ENCODE measurements at places on chromosomes 2 and 18.
A peak's percentile ranks its signal among the peaks of the same experiment; 100 is the strongest.

DNA sequence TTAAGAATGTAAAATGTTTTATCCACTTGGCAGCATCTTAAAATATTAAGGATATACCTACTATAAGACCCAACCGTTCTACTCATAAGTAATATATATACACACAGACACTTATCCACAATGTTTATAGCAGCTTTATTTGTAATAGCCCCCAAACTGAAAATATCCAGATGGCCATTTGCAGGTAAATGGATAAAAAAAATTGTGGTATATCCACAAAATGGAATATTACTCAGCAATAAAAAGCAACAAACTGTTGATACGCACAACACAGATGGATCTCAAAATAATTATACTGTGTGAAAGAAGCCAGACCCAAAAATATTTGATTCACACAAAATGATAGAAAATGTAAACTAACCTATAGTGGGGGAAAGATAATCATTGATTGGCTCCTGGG is 122.0 kb downstream of the ARHGAP28 start:
- no peak for DNase-seq

- no peak for DNase-seq
These were observed 139.8 kb downstream of the RBMS1 start for GRCh38 chr2:160353813-160354212.

DNA sequence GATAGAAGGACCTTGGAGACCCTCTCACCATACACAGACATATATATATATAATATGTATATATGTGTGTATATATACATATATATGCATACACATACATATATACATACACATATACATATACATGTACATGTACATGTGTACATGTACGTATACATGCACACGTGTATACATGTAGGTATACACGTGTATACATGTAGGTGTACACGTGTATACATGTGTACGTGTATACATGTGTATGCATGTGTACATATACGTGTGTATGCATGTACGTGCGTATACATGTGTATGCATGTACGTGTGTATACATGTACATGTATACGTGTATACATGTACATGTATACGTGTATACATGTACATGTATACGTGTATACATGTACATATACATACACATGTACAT is 54.5 kb downstream of the DPP10 start:
- DNase-seq = no peak

GRCh38 chr2:86139981-86140380 is 33.9 kb downstream of the PTCD3 start:
- no peak for DNase-seq

DNA sequence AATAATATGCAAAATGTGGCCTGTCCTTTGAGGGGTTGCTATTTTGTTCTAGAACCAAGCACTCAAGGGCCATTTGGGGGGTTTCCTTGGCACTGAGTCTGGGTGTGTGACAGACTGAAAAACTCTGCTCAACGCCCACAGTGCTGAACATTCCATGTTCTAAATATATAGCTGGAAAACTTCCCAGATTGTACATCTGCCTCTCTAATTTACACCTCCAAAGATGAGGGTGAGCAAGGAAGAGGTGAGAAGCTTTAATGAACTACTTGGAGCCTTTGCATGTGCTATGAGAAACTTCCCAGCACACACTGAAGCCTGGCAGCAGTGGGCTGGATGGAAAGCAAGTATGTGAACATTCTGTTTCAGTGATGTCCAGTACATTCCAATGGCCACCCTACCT is 296.7 kb upstream of the KCNH7 start:
- DNase-seq = no peak

- DNase-seq = no peak
These were observed 182.7 kb downstream of the MC4R start for GRCh38 chr18:60189856-60190255.

- DNase-seq = no peak
These were observed 11.4 kb downstream of the EIF2AK3 start for GRCh38 chr2:88615822-88616221.

DNA sequence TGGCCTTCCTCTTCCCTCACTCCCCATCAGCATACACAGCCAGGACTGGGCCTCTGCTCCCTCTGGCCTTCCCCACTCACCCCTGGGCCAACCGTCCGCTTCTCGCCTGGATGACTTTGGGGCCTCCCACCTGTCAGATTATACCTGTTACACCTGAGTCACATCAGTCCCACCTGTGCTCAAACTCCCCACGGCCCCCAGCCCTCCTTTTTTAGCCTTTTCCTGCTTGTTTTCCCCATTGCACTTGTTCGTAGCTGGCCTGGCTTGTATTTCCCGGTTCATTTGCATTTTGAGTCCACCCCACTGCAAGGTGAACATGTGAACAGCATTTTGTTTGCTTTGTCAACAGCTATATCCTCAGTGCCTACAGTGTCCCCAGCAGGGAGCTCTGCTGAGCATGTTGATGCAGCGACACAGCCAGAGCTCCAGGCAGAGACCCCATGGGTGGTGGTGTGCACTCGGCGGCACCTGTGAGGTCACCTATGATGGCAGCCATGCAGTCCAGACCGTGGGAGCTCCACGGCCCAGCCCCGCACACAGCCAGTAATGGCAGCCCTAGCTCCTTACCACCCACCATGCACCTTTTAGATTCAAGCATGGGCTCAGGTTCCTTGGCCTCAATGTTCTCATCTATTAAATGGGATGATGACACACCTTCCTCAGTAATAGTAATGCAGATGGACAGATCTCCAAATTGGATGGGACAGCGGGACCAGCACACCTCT is 276.4 kb upstream of the HS6ST1 start:
- peak; percentile 3 for DNase-seq

- no peak for DNase-seq
These were observed 36.1 kb upstream of the SCYGR2 start for GRCh38 chr2:227562581-227562980.

DNA sequence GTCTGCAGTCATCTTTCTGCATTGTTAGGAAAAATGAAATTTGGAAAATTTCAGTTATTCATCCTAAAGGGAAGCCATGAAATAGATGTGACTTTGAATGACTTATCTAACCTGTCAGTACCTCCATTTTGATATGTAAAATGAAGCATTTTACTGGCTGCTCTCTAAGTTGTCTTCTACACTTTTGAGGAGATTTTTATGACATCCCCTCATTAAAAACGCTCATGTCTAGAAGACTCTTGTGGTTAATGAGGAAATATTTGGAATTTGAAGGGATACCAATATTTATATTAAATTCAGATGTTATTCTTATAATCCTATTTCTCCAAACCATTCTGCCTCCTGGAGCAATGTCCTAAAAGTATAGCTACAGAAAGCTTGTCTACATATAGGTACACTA is 73.8 kb upstream of the THUMPD2 start:
- DNase-seq = no peak

GRCh38 chr18:23805898-23806297 is 116.6 kb downstream of the LAMA3 start:
- no peak for DNase-seq

- DNase-seq = no peak
These were observed 44.9 kb upstream of the SMIM21 start for GRCh38 chr18:75472396-75472795.

DNA sequence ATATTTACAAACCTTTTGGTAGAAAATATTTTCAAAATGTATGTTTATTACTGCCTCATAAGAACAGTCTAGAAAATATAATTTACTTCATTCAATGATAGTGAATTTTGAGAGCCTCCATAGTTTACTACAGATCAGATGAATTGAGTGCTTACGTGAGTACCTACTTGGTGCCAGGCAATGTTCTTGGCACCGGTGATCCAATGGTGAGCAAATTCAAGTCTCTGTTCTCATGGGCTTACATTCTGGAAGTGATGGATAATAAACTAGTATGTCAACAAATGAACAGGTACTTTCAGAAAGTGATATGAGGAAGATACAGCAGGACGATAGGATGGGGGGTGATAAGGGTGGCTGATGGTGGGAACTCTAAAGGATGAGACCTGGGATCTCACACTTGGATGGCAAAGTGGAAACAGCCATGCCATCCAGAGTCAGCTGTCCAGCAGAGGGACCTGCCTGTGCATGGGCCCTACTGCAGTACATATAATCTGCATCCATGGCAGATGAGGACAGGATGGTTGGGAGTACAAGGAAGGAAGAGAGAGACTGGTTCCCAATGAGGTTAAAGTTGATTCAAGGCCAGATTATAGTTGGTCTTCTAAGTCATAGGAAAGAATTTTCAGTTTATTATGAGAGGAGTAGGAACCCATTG is 277.0 kb downstream of the NEDD4L start:
- no peak for DNase-seq

DNA sequence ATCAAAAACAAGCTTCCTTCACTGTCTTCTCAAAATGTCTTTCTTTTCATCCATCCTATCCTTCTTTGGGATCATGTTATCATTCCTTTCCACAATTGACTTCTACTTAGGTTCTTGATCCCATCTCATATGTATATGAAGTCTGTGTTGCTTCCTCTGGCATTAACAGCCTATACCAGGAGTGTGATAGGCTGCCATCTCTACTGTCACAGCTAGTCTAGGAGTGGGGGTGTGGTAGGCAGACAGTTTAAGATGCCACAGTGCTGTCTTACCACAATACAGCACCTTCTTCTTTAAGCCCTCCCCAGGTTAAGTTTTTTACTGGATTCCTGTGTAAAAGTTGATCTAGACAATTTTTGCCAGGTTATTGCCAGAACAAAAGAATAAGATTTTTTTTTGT is 3.7 kb upstream of the HTR2B start:
- no peak for DNase-seq

GRCh38 chr2:163934131-163934530 is 198.3 kb upstream of the FIGN start:
- DNase-seq = peak; percentile 1

- peak; percentile 13 for DNase-seq
These were observed 84.4 kb downstream of the TGOLN2 start for GRCh38 chr2:85243101-85244072.

- DNase-seq = no peak
These were observed 281.2 kb upstream of the LYPD1 start for GRCh38 chr2:132951008-132951714.

DNA sequence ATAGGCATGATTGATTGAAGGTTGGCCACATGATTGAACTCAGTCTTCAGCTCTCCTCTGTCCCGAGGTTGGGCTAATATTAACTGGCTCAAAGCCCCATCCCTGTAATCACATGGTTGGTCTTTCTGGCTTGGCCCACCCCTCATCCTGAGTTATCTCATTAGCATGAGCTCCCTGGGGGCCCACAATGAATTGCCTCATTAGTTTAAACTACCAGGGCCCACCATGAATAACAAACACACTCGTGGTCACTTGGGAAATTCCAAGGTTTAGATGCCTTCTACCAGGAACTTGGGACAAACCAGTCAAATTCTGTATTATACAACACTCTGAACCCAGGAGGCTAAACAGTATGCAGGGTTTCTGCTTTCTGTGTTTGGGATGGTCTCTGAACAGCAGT is 121.7 kb upstream of the B3GNT2 start:
- no peak for DNase-seq

DNA sequence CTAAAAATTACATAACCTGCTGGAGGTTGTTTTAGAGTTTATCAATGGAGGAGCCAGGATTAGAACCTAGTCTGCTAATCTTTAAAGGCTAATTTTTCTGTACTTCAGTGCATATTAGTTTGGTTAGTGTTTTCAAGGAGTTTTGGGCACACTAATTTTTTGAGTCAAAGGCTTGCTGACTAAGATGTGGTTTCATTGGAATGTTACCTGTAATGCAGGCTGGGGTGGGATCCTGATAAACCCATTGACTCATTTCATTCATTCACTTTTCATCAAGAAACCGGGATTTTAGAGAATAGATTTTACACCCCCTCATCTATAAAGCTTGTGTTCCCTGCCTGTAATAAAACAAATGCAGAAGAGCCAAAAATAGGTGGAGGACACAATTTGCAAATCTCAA is 91.9 kb upstream of the IL1R2 start:
- no peak for DNase-seq

DNA sequence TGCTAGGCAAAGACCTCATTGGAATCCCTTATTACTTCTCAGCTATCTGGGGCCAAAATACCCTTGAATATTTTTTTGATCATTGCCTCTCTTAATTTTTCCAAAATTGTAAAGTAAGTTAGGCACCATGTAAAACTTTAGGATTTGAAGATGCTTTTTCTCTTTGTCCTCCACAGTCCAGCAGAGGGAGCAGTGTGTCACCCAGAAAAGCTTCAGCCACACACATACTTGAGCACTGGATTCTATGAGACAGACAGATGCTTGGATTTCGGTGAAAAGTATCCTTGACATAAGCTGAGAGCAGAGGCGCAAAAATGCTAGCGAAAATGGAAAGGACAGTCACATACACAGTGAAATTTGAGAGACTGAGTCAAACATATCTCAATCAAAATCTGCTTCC is 74.7 kb upstream of the KCNJ3 start:
- no peak for DNase-seq

DNA sequence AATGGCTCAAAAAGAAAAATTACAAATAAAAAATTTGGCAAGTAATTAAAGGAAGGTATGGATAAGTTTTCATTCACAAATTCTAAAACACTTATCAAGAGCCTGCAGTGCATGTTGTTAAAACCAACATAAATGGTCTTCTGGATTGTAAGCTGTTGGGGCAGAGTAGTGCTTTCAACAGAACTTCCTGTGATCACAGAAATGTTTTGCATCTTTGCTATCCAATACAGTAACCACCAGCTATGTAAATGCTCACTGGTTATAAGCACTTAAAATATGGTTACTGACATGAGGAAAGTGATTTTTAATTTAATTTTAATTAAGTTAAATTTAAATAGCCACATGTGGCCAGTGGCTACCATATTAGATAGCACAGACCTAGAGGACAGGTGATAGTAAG is 133.1 kb downstream of the NBAS start:
- no peak for DNase-seq

- no peak for DNase-seq
These were observed 13.2 kb upstream of the SERTAD2 start for GRCh38 chr2:64666810-64667438.

GRCh38 chr2:224574423-224575084 is 10.6 kb downstream of the CUL3 start:
- DNase-seq = no peak

GRCh38 chr18:6607343-6607742 is 122.2 kb upstream of the ARHGAP28 start:
- no peak for DNase-seq

GRCh38 chr18:37355772-37356171 is 209.8 kb downstream of the CELF4 start:
- DNase-seq = no peak

DNA sequence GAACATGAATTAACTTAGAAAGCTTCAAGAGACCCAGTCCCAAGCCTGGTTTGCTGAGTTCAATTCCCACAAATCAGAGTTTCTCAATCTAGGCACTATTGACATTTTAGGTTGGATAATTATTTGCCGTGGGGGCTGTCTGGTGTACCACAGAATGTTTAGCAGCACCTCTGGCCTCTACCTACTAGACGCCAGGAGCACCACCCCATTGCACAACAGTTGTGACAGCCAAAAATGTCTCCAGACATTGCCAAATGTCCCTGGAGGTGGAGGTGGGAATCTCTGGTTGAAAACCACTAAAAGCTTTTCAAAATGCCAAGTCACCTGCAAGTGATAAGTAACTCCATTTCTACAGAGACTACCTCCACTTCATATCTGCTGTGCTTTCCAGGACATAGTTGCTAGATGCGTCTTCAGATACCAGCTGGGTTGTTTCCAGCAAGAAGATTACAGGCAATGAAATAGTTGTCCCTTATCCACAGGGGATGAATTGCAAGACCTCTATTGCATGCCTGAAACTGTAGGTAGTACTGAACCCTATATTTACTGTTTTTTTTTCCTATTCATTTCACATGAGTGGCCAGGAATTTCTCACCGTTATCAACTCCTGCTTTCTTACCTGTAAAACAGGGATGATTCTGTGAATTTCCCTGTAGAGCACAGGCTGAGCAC is 554.3 kb downstream of the ZEB2 start:
- DNase-seq = no peak
